ENCODE measurements at places on chromosomes 4 and X.

- DNase-seq: no peak
Observed at GRCh38 chr4:4386736-4387392, at the start of gene NSG1. Gene NSG1 (plus strand): TSS chr4:4387102. CDS start chr4:4387630, 528 bp downstream.

GRCh38 chrX:84064164-84064563 lies 123.8 kb downstream of the RPS6KA6 start:
- DNase-seq: no peak

DNA sequence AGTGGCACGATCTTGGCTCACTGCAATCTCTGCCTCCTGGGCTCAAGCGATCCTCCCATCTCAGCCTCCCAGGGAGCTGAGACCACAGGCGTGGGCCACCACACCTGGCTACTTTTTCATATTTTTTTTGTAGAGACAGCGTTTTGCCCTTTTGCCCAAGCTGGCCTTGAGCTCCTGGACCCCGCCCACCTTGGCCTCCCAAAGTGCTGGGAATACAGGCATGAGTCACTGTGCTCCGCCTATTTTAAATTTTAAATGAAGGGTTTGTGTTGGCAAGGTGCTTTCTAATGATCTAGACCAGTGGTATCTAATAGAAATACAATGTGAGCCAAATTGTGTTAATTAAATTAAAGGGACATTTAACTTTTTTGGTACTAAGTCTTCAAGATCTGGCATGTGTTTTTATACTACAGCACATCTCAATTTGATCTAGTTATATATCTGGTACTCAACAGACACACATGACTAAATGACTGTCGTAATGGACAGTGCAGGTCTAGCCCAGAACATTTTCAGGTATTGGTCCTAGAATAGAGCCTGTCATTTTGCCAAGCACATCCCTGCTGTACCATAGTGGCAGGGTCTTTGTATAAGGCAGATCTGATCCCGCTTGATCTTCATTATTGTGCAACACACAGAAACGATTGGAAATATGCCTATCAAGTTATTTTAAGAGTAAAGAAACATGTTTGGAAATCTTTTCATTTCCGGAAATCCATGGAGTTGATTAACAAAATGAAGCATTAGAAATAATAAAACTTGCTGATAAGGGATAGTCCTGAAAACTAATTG lies 7.3 kb downstream of the PGK1 start:
- DNase-seq: no peak

DNA sequence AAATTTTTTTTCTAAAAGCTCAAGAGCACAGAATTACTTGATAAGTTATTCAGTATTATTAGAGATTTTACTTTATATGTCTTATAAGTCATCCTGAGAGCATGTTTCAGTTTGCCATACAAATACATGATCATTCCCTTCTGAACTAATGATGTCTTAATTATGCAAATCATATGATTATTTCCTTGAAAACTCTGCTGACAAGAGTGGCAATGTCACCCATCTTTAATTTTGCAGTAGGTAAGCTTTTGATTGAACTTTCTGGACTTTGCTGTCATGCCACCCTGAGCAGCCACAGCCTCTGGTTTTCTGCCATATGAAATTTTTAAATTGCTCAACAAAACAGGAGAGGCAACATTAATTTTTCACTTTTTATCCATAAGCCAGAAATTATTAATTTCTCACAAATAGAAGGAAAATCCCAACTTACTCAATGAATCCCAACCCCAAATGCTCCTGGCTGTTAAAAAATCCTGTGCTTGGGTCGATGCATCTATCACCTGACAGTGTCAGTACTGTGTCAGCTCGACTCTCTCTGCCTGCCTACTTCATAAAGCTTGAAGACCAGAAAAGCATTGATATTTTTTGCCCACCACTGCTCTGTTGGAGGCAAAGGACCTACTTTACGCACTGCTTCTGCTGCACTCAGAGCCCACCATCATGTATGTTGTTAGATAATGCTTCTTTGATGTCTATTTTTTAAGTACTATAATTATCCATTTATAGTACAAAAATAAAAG lies 11.6 kb upstream of the HADH start:
- DNase-seq: no peak

GRCh38 chrX:10119399-10119990 lies 37.3 kb upstream of the CLCN4 start:
- DNase-seq: no peak

DNA sequence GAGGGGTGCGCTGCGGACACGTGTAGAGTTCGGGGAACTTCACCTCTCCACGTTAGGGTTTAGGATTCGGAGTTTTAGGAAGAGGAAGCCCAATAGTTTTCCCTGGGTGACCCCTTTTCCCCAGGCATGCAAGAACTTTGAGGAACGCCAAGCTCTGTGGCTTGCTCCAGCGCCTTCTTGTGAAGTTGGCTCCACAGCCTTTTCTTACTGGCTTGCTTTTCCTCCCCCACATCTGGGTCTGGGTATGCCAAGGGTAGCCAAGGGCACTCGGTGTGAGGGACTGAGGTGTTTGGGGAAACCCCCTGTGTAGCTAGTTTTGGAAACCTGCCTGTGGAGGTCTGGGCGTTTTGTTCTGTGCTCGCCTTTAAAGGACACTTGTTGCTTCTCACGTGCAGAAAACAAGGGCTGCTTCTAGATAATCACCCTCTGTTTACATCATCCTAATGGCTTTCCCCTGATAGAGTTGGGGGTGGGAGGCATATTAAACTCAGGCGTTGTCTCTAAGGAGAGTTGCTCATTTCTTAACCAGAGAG lies 746 bp downstream of the EDNRA start:
- no peak for DNase-seq

- peak; percentile 75 for DNase-seq
Observed at GRCh38 chr4:5143306-5143861, 92.1 kb downstream of the STK32B start.

DNA sequence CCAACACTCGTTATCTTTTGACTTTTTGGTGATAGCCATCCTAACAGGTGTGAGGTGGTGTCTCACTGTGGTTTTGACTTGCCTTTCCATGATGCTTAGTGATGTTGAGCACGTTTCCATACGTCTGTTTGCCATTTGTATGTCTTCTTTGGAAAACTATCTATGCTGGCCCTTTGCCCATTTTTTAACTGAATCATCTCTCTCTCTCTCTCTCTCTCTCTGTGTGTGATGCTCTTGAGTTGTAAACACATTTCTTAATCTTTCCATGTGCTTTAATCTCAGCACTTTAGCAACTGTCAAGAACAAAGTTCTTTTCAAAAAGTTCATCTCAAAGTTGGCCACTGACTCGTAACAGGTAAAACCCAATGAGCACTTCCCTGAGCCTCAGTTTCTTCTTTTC lies 10.5 kb downstream of the SORBS2 start:
- DNase-seq: no peak

- DNase-seq: no peak
Observed at GRCh38 chr4:93788712-93789111, 39.8 kb upstream of the ATOH1 start.

DNA sequence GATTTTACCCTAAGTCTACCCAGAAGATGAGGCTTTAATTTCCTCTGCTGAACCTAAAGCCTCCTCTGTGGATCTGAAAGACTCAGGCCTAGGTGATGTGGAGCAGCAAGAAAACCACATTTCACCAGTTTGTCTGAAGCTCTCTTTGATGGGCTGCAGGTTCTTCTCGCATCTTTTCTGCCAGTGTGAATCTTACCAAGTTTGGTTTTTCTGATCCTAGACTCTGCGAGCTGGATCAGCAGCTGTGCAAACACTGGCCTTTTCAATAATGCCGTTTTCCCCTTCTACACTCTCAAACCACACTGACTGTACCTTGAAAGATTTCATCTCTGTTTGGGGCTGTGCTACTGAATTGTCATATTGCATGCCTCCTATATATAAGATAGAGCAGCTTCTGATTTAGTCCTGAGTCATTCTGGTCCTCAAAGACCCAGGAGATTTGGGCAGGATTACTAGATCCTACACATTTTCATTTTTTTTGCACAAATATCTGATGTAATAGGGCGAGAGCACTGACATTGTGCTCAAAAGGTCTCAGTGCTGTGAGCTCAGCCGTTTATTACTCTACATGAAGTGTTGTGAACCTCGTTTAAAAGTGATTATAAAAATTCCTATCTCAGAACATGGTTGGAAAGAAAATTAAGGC lies 133.6 kb upstream of the FAM9C start:
- DNase-seq: no peak

GRCh38 chr4:22093126-22093525 lies 144.6 kb upstream of the KCNIP4 start:
- no peak for DNase-seq

GRCh38 chr4:81378386-81378785 lies 93.3 kb downstream of the RASGEF1B start:
- DNase-seq: no peak

Data from vagina (tissue), 2 donors.